ENCODE measurements at places on chromosomes 6 and 20.

DNA sequence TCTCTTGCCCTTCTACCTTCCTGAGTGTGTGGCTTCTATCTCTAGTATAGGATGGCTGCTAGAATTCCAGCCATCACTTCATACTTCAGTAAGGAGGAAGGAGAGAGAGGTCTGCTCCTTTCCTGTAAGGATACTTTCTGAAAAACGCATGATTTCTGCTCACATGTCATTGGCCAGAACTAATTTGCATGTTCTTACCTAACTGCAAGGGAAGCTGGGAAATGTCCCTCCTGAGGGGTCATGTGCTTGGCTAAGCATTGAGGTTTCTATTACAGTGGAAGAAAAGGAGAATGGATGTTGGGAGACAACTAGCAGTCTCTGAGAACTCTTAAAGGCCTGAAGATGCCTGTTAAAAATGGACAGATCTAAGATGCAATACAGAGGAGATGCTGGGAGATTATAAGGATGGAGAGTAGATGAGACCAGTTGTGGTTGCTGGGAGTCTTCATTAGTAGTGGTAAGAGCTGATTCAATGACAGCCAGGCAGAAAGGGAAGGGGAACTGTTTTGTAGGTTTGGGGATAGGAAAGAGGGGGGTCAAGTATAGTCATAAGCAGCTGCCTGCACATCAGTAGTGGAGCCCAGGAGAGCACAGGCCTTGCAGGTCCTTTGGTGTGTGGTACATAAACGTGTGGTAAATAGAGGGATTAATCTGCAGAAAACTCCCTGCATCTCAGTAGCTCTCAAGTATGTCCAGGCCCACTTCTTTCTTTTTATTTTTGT is 20.2 kb downstream of the CDS2 start:
- no peak for DNase-seq

GRCh38 chr6:4636881-4637224 is 139.4 kb upstream of the CDYL start:
- no peak for DNase-seq

DNA sequence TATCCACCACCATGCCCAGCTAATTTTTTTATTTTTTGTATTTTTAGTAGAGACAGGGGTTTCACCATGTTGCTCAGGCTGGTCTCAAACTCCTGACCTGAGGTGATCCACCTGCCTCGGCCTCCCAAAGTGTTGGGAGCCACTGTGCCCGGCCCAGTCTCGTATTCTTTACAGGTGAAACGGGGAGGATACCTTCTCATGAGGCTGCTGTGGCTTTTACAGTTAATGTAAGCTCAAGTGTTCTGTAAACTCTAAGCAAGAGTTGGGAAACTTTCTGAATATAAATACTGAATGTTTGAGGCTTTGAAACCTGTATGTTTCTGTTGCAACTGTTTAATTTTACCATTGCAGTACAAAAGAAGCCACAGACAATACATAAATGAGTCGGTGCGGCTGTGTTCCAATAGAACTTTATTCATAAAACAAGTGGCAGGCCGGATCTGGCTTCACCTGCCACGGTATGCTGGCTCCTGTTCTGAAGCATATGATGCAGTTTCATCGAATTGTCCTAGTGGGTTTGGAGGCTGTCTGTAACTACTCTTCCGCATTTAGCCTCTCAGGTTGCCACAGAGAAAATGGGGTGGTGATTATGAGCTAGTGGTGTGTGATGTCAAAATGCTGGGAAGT is 192.5 kb upstream of the ZFP64 start:
- no peak for DNase-seq

- DNase-seq = no peak
These were observed 3.7 kb downstream of the TFAP2D start for GRCh38 chr6:50716899-50717509.

DNA sequence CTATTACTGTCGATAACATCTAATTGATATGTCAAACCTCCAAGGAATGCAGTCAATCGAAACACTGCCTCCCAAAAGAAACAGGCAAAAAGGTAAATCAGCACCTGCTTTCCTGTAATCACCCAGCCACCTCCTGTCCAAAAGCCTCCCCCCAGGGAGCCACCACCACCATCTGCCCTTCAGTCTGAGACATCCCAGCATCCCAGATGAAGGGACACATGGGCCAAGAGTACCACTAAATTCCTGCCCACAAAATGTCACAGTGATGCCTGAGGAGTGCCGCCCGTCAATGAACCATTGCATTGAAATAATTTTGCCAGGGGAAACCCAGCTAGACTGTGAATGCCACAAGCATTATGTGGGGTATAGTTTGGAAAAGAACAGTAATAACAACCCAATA is 401.7 kb downstream of the ZFAND3 start:
- no peak for DNase-seq

DNA sequence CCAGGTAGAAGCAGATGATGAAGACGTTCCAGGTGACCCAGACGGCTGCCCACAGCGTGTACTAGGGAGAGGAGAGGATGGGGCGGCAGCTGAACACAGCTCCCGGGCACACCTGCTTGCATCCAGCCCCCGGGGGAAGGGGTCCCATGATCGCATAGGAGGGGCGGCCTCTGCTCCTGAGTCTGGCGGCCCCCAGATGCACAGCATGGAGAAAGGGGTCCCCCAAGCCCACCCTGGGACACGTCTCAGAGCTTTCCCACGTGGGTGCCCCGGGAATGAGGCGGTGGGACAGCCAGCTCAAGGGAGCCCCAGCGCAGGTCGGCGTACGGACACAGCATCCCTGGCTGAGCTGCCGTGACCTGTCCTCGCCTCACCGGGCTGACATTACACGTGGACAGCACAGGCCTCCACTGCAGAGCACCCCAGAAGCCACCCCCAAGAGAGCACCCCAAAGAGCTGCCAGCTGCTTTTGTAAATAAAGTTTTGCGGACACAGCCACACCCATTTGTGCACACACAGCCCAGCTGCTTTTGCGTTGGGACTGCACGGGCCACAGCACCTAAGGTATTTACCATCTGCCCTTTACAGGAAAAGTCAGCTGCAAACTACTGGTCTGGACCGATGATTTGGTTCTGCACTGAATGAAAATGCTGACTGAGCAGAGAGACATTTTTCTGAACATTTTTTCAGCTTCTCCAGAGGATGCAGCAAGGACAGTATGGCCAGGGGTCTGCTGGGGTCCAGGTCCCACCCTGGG is 5.2 kb downstream of the NKAIN4 start:
- no peak for DNase-seq

GRCh38 chr6:75546381-75546780 is 52.8 kb upstream of the FILIP1 start:
- DNase-seq = no peak

GRCh38 chr20:47330933-47331708 is 25.4 kb downstream of the ZMYND8 start:
- peak; percentile 92 for DNase-seq

GRCh38 chr6:80531681-80532619 is 425.5 kb downstream of the BCKDHB start:
- DNase-seq = no peak

- no peak for DNase-seq
These were observed 80.9 kb downstream of the GJA1 start for GRCh38 chr6:121516331-121516730.

GRCh38 chr6:165661664-165662025 is 1.4 kb downstream of the PDE10A start:
- no peak for DNase-seq

- DNase-seq = no peak
These were observed 18.7 kb downstream of the MOCS3 start for GRCh38 chr20:50977066-50978021.

- DNase-seq = peak; percentile 12
These were observed 119.6 kb downstream of the SCML4 start for GRCh38 chr6:107704347-107705013.

DNA sequence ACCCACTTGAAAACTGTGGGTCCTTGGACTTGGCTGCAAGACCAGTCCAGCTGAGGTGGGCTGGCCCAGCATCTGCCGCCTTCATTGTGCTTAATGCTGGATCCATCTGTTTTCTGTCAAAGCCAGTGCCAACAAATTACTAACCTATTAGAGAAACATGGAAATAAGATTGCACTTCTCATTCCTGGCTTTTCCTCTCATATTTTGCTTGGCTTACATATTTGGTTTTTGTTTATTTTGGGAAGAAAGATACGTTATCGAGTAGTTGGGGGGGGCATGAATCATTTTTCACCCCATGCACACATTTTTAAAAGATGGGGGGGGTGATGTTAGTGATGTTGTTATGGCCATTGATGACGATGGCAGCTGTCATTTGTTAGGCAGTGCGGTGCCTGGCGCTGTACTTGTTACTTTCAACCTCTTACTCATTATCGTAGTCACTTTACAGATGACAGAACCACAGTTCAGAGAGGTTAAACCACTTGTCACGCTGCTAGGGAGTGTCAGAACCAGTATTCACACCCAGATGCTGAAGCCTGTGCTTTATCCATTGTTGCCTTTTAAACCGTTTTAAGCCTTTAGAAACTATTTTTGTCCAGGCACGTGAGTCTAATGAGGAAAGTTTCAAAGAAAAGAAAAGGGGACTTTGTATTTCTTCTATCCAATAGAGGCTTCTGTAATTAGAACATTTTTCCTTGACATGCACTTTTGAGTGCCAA is 180.0 kb downstream of the TMEM242 start:
- DNase-seq = no peak

- DNase-seq = no peak
These were observed 38.0 kb downstream of the RWDD2A start for GRCh38 chr6:83231146-83231545.

DNA sequence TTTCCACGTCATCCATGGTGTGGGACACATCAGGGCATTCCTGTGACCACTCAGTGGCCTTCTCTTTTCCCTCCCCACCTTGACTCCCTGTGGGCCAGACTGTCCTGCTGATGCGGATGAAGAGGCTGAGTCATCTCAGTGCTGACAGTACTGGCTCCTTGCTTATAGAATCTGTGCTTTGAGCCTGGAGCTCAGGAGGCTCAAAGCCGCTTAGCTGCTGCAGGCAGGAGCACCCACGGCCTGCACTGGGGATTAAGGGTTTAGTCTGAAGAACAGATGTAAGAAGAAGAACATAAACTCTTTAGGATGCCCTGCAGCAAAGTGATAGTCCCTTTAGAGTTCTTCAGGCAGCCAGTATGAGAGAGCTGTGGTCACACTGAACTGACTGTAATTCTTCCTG is 642.0 kb upstream of the CHD6 start:
- no peak for DNase-seq

DNA sequence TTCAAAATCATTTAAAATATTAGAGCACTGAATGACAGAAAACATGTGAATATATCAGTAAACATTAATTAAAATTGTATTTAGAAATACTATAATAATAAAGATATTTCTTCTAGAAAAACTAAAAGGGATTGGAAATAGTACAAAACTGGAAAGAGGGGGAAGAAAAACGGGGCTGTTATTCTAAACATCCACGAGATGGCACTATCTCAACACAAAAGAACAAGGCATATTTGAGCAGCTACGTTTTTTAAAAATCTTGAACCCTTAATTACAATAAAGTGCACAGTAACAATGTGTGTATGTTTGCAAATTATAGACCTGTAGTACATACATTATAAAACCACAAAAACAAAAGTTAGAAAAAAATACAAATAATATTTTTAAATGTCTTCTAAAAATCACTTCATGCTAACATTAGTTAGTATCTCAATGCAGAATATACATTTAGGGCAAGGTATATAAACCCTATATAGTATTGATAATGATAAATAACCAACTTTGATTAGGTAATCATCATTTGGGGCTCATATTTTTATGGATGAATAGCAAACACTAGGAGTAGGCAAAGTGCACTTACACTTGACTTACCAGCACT is 42.5 kb upstream of the PNISR start:
- DNase-seq = no peak

- peak; percentile 3 for DNase-seq
These were observed 372.7 kb upstream of the RGS17 start for GRCh38 chr6:153503810-153504209.

DNA sequence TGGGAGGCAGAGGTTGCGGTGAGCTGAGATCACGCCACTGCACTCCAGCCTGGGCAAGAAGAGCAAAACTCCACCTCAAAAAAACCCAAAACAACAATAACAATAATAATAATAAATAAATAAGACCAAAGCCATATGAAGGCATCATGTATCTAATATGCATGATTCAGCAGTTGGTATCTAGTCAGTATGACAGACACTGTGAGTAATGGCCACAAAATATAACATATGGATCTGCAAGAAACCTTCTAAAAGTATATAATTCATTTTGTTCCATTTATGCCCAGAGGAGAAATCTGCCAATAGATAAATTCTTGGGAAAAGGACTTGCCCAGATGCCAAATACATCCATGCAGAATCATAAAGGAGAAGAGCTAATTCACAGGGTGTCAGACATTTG is 252.3 kb downstream of the BTBD9 start:
- no peak for DNase-seq

- DNase-seq = no peak
These were observed 188.3 kb downstream of the SASH1 start for GRCh38 chr6:148530976-148531375.

- no peak for DNase-seq
These were observed 156.9 kb upstream of the FLRT3 start for GRCh38 chr20:14494355-14494754.

GRCh38 chr20:62230276-62230675 is 8.0 kb upstream of the OSBPL2 start:
- no peak for DNase-seq

DNA sequence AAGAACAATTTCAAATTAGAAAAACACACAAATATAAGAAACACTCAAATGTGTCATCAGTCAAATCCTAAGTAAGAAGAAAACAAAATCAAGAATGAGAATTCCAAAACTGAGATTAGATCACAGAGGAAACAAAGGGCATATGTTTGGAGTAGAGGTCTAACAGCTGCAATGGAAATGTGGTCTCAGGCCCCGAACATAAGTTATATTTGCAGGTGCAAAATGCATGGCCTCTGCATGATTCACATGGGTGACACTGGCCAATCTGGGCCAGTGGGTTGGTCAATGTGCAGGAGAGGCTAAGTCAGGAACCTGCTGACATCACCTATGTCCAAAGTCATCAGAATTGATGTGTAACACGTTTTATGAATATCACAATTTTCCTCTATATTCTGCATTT is 108.5 kb upstream of the MAP7 start:
- DNase-seq = no peak

DNA sequence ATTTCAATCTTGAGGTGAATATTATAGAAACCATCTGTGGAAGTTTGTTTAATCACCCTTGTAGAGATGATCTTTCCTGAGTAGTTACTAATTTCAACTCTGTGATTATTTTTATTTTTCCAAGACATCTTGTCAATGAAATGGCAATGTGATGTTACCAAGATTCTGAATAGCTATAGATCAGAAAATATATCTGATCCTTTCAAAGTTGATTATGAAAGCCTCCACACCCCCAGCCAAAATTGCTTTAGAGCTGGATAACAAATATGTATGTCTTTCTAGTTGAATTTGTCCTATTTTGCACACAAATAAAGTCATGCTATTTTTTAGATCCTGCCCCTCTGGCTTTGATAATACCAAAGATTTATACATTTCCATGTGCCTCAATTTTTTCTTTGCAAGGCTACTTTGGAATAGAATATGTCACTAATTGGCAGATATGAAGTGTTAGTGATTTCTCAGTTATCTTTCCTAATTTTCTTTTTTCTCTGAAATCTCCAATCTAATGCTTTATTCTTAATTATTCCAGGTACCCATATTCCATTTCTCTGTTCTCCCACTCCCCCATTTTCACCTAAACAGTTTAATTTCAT is 5.0 kb downstream of the SIM1 start:
- no peak for DNase-seq
